ENCODE measurements at places on chromosomes 7 and 10.

- no peak for DNase-seq
Observed at GRCh38 chr10:88794731-88795130, 7.8 kb upstream of the LIPM start.

GRCh38 chr7:95871075-95871848 is 98.9 kb downstream of the DYNC1I1 start:
- peak; percentile 49 for DNase-seq

DNA sequence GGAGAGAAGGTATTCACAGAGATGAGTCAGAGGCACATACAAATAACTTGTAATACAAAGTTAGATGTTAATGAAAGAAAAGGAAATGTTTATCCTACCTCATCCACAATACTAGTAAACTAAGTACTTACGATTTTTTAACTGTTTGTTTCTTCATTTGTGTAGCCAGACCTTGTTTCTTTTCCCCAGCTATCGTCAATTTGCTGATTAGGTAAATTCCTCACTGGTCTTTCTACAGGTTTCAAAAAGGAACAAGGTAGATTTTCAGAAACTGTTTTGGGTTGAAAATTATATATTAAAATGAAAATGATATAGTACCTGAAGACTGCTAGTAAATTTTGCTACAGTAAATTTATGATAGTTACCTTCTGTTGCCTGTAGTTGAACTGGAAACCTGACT is 56.6 kb downstream of the PON1 start:
- no peak for DNase-seq

- DNase-seq: no peak
Observed at GRCh38 chr10:84862551-84862950, 534.2 kb downstream of the CCSER2 start.

GRCh38 chr10:94496010-94496409 is 49.6 kb upstream of the HELLS start:
- DNase-seq: no peak

All from amniotic epithelial cell (primary cell).